ENCODE measurements at places on chromosomes 7 and 10.

DNA sequence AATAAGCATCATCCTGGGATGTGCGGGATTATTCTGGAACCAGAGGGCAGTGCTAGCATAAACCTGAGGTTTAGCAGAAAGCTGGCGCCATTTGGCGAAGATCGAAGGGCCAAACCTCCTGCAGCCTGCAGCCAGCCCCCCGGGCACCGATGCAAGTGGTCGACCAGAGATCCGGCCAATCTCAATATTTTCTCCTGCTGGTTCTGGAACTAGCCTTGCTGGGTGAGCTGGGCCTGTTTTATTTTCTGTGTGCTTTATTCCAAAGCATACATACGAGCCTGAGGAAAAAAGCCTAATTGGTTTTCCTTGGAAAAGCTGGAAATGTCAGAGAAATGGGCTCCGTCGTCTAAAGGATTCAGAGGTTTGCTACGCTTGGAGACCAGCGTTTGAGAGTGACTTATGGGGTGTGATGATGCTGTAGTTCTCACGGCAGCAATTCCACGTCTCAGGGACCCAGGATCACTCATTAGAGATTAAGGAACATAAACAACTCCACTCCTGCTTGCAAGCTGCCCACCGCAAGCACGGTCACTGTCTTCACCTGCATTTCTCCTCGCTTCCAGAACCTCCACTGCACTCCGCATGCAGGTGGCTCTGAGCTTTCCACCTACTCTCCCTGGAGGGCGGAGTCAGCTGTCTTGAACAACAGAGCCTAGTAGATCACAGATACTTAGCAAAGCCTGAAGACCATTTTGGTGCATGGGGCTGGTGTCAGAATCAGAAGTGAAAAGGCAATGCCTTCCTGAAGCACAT lies 60.2 kb downstream of the PRKAG2 start:
- DNase-seq, result no peak

DNA sequence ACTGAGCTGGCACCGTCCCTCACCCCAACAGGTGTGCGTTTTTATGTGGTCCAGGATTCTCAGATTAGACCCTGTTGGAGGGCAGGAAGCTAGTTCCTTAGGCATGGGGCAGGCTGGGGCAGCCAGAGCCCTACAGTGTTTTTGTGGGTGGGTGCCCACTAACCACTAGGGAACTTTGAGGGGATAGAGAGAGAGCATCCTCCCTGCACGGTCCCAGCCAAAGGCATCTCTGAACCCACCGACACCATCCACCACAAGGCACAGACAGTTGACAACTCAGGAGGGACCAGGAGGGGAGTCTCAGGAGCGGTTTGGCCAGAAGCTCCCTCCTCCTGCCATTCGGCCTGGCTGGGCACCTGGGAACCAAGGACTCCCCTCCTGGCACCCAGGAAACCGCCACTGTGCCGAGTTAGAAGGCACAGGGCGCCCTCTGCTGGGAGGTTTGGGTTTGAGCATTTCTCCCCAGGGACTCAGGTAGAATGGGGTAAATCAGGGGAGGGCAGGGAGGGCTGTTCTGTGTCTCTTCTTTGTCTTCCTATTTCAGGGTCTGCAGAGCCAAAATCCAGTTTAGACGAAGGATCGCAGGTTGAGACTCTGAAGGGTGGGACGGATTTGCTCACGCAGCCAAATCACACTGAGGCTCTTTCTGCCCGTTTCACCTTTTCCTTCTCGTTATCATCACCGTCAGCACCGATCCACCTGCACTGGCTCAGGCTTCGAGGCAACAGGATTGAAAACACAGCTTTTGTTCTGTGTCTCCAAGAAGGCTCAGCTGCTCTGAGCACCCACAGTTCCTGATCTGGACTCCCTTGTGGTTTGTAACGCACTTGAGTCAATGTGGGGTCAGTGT lies 84.8 kb upstream of the COL13A1 start:
- peak; percentile 69 for DNase-seq

- no peak for DNase-seq
Observed at GRCh38 chr10:114879541-114880158, 58.1 kb downstream of the FHIP2A start.

DNA sequence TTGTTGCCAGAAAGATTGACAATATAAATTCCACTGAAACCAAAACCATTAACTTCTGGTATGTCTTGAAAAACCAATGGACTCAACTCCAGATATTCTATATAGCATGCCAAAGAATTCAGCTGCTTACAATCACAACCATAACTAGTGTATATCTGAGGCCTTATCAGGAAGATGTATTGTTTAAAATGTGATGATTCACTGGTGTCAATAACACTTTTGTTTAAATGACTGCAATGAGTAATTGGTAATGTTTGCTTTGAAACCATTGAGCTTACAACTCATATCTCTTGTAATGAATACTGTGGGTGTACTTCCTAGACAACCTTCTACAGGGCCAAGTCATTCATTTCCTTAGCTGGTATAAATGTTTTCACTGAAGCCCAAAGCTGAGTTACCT lies 727.9 kb upstream of the KCND2 start:
- no peak for DNase-seq

DNA sequence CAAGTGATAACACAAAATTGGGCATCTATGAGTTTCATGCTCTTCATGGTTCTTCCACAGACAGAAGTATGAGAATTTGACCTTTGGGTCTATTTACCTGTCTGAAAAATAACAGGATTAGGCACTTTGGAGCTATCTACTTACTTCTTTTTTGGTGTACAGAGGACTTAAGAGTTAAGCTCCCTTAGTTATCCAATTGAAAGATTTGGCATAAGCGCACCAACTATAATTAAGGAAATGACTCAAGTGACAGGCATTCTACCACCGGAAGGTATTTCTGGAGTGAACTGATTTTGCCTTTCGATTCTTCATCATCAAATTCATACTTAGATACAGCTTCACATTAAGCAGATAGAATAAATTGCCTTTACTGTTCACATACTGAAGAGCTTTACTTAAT lies 43.9 kb downstream of the IFIT5 start:
- DNase-seq, result no peak

GRCh38 chr10:77555591-77556212 lies 81.9 kb downstream of the KCNMA1 start:
- DNase-seq, result no peak

DNA sequence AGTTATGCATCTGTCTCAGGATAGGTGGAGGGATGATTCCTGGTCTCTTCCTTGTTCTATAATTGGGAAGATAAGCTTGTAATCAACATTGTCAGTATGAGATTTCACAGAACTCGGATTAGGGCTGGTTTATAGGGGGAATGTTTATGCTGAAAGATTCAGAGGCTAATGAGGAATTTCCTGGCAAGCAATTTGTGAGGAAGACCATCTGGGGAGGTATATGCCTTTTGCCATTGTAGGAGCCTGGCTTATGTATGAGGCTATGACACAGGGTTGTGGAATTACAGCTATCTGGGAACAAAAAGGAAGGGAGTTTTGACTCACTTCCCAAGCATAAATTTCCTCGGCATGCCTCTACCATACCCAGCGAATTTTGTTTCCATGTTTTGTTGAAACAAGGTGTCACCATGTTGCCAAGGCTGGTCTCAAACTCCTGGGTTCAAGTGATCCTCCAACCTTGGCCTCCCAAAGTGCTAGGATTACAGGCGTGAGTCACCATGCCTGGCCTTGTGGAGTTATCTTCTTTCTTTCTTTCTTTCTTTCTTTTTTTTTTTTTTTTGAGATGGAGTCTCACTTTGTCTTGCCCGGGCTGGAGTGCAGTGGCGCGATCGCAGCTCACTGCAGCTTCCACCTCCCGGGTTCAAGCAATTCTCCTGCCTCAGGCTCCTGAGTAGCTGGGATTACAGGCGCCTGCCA lies 1.6 kb upstream of the COPS6 start:
- DNase-seq, result no peak

DNA sequence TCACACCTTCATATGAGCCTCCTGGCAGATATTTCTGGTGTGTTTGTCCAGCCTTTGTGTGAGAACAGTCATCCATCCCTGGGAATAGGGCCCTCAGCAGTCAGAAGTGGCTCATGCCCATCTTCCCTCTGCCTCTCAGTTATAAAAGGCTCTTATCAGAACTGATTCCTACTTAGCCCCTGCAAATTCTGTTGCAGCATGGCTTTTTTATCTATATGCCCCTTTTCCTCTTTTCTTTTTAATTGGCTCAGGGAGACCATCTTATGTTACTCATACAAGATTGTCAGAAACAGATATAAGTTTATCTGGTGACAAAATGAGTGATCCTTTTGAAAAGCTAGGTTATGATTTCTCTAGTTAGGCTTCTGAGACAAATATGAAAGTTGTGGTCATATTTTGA lies 194.1 kb downstream of the CREB5 start:
- no peak for DNase-seq

GRCh38 chr7:726854-727103 lies 280 bp downstream of the DNAAF5 start:
- DNase-seq, result no peak

- no peak for DNase-seq
Observed at GRCh38 chr10:71382028-71382427, 14.7 kb upstream of the CDH23 start.

DNA sequence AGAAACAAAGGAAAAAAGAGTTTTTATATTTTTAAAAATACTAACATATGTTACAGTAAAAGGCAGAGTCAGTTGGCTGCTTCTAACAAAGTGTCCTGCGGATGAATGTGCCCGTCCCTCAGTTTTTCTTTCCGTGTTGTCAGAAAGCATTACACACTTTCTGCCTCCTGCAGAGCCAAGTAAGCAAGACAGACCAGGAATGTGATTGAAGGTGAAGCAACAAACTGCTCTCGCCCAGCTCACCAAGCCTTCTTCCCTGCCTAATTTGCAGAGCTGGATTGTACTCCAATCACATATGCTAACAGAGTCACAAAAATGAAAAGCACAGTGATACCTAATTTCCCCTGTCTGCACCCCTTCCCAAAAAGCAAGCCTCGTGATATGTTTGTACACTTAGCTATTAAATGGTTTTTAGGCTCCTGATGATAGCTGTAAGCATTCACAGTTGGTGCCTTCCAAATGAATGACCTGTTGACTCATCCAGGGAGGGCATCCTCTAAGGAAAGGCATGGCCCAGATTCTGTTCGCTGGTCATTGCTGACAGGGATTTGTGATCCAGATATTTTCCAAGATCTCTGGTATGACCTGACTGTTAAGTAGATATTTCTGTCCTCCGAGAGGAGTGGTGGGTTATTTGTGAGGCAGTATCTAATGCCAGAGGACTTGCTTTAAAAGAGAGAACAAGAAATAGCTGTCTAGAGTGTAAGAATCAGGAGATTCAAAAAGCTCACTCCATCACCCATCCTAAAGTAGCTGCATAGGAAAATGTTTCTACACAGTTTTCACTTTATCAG lies 187.3 kb upstream of the PLXDC2 start:
- DNase-seq, result no peak

DNA sequence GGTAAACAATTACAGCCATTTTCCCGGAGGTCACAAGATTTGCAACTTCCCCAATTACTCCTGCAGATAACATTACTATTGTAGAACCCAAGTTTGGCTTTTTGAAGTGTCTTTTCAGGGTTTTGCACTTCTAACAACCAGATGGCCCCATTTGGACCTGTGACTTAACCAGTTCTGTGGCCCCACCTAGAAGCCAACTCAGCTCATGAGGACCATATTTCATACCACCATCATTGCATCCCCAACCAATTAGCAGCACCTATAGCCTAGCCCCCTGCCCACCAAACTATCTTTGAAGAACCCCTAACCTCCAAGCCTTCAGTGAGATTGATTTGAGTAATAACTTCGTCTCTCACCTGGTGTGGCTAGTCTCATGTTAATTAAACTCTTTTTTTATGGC lies 51.3 kb upstream of the WDR11 start:
- DNase-seq, result no peak

GRCh38 chr7:150686030-150686631 lies 625 bp downstream of the GIMAP2 start:
- DNase-seq, result no peak

Data from Right ventricle myocardium inferior (tissue), 1 donor.